NCI-H1436 (cell line): ENCODE measurements at places on chromosomes 4 and X.

GRCh38 chr4:109079201-109079600 lies 223.3 kb downstream of the COL25A1 start:
- no peak for DNase-seq

- peak; percentile 23 for DNase-seq
Measured at GRCh38 chr4:26325191-26325590, 4.4 kb downstream of the RBPJ start.

DNA sequence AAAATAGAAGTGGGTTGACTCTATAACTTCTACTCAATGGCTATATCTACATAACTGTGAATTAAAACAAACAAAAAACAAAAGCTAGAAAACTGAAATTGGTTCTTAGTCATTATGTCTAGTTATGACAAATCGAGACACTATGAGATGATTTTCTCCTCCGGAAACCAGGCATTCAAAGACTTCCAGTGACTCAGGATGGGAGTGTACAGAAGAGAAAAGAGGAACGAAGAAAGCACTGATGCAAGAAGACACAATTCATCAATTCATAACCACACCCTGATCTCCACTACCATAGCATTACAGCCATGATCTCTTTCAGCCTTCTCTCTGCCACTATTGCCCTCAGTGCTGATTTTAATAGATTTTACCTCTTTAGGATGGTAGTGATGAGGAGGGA lies 253.6 kb downstream of the CBLL2 start:
- DNase-seq: no peak

GRCh38 chrX:17535229-17535628 lies 160.2 kb downstream of the NHS start:
- DNase-seq: no peak

- DNase-seq: no peak
Measured at GRCh38 chr4:182513587-182514291, 270.5 kb downstream of the TENM3 start.

DNA sequence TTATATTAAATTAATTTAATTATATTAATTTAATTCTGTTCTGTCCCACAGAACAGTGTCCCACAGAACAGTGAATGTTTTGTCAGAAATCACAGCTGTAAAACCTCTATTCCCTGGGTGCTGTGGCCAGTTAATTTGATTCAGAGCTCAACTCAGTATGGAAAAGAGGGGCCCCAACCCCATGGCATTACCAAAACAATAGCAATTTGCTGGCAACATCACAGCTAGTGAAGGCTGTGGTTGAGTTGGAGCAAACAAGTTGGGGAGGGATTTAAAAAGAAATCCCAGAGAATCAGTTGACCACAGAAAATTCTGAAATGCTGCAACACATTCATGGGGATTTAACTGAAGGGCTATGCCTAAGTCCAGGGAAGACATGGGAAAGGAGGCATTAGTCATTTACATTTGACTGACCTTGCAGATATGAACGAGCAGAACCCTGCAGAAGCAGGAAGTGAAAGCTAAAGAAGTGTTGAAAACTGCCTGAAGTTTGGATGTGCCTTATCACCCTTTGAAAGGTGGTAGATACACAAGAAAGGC lies 30.1 kb downstream of the PDHA2 start:
- DNase-seq: no peak

DNA sequence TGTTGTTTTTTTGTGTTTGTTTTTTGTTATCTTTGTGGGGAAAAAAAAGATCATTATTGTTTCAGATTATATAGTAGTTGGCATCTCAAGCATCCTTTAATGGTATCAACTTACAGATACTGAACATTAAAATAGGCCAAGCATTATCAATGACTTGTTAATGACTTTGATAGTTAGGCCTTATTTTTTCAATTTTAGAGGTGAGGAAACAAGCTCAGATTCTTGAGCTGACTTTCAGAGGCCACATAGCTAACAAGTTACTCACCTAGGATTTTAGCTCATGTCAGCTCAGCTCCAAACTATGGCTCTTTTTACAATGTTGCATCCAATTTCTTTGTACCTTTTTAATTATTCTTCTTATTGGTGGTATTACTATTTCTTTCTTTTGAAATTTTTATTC lies 471 bp upstream of the PLAC8 start:
- DNase-seq: no peak

DNA sequence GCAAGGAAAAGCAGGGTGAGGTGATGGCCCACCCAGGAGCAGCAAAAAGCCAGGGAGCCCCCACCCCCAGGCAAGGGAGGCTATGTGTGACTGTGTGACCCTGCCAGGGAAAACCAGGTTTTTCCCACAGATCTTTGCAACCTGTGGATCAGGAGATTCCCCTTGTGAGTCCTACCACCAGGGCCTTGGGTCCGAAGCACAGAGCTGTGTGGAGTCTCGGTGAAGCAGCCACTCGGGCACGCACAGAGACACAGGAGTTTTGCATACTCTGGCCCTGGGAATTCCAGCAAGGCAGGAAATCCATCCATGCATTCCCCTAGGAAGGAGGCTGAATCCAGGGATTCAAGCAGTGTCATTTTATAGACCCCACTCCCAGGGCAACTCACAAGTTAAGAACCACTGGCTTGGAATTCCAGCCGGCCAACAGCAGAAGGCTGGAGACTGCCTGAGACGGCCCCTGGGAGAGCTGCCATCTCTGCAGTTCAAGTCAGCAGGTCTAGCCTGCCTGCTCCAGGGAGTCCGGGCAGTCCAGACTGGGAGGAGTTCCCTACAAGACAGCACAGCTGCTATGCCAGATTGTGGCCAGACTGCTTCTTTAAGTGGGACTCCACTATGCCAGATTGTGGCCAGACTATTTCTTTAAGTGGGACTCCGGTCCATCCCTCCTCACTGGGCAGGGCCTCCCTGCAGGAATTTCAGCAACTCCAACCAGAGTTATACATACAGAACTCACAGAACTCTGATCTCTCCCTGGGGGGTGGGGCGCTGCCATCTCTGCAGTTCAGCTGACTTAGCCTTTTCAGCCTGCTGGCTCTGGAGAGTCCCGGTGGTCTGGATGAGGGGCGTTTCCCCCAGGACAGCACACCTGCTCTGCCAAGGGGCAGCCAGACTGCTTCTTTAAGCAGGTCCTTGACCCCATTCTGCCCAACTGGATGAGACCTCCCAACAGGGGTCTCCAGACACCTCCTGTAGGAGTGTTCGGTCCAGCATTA lies 85.1 kb upstream of the ADAD1 start:
- DNase-seq: no peak

GRCh38 chrX:138954976-138955375 lies 243.5 kb upstream of the FGF13 start:
- DNase-seq: no peak

DNA sequence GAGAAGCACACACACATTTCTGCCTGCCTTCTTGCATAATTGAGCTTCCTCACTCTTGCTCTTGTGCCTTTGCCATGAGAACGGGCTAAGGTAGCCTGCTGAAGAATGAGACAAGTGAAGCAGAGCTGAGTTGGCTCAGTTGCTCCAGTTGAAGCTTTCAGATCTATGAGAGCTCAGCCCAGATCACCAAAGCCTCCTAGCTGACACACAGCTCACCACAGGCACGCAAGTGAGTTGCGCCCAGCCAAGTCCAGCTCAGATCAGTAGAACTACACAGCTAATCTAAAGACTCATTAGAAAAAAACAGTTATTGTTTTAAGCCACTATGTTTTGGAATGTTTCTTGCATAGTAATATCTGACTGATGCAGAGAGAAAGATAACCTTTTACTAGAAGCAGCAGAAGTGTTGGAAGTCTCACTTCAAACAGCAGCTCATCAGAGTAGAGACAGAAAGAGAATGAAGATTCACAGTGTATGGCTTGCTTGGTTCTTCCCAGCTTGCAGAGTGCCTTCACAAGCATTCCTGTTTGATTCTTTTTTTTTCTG lies 362.4 kb downstream of the MID1IP1 start:
- DNase-seq: no peak

- no peak for DNase-seq
Measured at GRCh38 chr4:81352446-81352835, 119.3 kb downstream of the RASGEF1B start.

DNA sequence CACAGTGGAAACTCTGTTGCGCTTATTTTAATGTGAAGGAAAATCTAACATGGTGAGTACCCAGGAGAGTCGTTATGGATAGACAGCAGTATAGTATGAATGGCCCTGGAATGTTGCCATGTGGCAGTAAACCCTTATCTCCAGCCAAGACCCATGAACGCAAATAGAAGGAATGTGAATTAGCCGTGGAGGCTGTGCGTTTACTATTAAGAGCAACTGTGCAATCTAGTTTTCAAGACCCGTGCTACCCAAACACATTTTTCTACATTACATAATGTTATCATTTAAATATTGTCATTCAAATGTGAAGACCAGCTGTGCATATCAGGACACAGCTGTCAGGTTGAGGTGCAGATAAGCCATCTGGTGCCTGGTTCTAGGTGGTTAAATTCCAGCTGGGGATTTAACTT lies 13.3 kb upstream of the AGA start:
- DNase-seq: peak; percentile 9

DNA sequence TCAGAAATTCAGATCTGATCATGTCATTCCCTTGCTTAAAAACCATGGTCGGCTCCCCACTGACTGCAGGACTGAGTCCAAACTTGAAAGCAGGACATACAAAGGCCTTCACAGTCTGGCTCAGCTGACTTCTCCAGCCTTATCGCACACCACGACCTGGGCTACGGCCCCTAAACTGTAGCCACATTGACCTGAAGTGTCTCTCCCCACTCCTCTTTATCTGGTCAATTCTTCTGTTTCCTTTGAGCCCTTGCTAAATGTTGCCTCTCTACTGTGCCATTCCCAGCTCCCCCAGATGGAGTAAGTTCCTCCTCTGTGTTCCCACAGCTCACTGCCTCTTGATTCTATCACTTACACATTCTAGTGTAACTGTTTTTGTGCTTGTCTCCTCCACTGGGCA lies 60.5 kb upstream of the CITED1 start:
- DNase-seq: no peak
